NCI-H187 (cell line): ENCODE measurements at places on chromosomes 5 and 9.
A peak's percentile ranks its signal among the peaks of the same experiment; 100 is the strongest.

- no peak for DNase-seq
Measured at GRCh38 chr5:160837749-160838593, 14.0 kb downstream of the ATP10B start.

GRCh38 chr9:129141066-129142041, 30.1 kb downstream of the PTPA start:
- DNase-seq, result peak; percentile 17

DNA sequence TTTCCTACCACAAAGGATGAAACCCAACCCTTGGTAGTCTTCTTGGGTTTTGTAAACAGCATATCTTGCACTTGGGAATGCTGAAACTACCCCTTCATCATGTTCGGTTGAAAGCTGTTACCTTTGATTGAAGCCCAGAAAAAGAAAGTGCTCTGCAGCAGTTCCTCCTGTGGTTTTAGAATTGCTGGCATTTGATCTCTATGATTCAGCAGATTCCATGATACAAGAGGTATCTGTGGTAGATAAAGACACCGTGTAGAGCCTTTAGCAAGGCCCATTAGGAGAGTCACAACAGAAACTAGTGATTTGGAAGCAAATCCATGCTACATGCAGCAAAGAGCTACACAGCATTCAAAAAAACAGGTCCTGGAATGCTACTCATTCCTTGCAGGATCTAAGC, 557.0 kb downstream of the TLE1 start:
- no peak for DNase-seq

GRCh38 chr5:132089363-132089762, 15.8 kb downstream of the CSF2 start:
- DNase-seq, result no peak

DNA sequence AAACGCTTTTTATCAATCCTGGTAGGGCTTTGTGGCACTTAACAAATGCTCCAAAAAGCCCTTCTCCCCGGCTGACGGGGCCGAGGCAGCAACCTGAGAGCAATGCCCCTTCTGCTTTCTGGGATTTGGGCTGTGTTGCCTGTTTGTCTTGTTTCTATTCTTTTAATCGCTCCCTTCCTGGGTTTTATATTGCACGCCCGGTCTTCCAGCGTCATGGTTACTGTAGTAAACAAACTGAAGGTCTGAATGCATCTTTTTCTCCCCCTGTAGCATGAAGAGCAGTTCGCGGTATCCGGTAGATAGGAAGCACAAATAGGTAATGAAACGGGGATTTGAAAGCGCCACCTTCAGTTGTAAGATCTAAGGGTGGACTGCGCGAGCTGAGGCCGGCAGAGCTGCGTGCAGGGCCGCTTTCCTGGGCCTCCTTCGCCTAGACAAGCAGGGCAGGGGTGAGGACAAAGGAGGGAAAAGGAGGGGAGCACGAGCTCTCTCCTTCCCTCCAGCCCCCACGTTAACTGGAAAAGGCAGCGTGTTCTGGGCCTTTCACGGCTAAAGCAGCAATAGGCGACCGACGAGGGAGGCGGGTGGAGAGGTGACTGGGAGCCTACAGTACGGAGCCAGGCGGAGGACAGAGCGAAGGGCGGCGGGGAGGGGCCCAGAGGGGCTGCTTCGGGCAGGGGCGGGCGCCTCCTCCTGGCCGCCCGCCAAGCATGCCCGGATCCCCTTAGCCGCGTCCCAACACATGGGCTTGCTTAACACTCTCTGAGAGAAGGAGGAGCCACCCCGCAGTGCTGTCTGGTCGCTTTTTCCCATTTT, 49.3 kb upstream of the ZNF366 start:
- no peak for DNase-seq

DNA sequence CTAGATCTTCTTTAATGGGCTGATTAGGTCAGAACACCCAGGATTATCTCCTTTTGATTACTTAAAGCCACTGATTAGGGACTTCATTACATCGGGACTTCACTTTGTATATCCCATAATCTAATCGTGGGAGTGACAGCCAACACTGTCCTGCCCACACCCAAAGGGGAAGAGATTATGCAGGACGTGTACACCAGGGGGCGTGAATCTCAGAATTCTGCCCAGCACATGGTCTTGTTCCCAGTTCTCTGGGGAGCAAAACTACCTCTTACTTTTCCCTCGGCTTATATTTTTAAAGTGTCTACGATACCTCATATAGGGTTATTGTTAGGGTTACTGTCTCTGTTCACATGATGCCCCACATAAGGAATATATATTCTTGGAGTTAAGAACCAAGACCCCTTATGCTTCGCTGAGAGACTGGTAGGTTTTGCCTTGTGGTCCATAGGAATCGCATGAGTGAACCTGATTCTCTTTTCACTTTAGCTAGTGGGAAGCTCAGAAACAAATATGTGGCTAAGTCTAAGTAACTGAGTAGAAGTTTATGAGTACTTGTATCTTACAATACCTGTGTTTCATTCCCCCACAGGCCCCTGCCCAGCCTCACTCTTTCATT, 192.7 kb downstream of the GNA14 start:
- no peak for DNase-seq

GRCh38 chr5:168960497-168960896, 340.4 kb downstream of the SLIT3 start:
- no peak for DNase-seq

DNA sequence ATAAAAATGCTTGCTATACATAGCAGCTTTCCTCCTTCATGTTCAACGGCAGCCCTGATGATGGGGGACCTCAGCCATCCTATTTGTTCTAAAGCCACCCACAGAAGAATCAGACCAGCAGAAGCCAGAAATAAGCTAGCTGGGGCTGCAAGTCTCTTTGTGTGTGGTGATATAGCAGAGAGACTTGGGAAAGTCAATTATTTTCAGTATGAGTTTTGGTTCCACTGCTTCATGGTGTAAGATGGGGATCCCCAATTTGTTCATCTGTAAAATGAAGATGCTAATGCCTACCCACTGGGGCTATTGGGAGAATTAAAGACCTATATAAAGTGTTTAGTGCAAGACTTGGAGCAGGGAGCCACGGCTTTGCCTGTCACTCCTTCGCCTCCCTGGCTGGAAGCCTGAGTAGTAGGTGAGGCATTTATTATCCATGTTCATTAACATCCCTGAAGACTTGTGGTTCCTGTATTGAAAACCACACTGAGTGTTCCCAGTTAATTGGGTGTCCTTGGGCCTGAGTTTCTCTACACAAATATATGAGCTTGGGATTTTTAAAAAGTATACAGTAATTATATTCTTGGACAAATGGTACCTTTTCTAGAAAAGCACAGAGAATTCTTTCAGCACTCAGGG, 210.1 kb upstream of the SLC24A2 start:
- DNase-seq, result no peak

DNA sequence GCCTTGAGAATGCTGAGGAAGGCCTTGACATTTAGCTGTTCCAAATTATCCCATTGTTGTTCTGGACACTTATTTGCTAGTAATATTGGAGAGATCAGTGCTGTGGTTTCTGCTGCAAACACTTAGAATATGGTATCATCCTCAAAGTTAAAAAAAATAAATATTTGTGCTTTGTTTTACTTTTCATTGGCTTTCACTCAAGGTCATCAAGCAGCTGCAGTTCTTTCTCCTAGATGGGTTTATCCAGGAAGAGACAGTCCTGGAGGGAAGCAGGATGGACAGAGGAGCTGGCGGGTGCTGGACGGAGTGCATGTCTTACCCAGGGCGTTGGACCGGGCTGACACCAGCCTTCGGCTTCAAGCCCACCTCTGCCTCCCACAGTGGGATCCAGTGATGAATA, 193.6 kb downstream of the MTRR start:
- no peak for DNase-seq

DNA sequence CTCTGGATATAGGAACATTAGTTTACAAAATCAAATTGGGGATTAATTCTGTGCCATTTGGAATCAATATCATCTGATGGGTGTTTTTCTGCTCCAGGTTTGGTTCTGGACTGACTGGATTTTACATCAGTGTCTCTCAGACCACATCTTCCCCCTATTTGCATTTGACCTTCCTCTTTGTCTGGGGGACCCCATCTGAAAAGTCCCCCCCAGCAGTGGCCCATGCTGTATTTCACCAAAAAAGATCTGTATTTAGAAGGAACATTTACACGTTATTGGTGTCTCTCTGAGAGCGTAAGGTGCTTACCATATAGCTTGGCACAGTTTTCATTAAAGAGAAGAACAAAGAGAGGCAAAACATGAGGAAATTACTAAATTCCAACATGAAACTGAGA, 215.6 kb upstream of the CLINT1 start:
- no peak for DNase-seq

GRCh38 chr5:125549322-125549911, 803.0 kb upstream of the ZNF608 start:
- DNase-seq, result no peak

GRCh38 chr5:133506181-133506580, 106.2 kb downstream of the FSTL4 start:
- DNase-seq, result no peak

DNA sequence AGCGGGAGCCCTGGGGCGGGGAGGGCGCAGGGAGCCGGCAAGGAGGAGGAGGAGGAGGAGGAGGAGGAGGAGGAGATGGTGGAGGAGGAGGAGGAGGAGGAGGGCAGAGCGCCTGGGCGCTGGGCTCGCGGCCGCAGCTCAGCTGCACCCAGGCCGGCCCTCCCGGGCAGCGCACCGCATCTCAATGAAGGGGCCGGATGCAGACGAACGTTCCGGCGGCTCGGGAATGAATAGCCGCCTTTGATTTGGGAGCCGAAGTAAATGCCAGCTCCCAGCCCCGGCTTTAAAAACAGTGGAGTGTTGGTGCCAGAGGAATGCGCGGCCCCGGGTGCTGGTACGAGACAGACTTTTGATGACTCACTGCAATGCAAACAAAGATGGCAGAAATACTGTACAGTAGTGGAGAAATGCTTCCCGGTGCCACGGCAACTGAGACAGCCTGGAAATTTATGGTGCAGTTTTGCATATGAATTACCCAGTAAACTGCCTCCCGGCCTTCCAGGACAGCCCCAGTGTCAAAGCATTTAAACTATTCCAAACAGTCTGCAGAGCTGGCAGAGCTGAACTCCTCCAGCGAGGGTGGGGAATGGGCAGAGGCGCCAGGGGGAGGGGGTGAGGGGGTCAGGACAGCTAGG, 43.1 kb downstream of the NACC2 start:
- DNase-seq, result peak; percentile 21

GRCh38 chr5:87340716-87341115, 72.0 kb downstream of the CCNH start:
- DNase-seq, result no peak

DNA sequence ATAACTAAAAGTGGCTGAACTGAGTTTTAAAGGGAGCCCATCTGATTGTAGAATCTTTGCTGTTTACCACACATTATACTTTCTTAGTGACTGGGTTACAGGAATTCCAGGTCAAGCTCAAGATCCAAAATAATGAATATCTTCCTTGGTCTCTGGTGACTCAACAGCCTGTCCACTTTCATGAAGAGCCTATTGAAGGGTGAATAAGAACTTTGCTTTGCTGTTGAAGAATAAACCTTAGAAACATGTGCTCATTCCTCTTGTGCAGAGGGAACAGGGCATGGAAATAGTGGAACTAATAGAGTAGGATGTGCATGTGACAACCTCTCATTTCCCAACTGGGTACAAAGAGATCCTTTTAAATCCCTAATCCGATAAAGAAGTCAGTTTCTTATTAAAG, 21.4 kb downstream of the ALDH1A1 start:
- no peak for DNase-seq

GRCh38 chr9:33468215-33468730, 5.5 kb downstream of the NOL6 start:
- no peak for DNase-seq

DNA sequence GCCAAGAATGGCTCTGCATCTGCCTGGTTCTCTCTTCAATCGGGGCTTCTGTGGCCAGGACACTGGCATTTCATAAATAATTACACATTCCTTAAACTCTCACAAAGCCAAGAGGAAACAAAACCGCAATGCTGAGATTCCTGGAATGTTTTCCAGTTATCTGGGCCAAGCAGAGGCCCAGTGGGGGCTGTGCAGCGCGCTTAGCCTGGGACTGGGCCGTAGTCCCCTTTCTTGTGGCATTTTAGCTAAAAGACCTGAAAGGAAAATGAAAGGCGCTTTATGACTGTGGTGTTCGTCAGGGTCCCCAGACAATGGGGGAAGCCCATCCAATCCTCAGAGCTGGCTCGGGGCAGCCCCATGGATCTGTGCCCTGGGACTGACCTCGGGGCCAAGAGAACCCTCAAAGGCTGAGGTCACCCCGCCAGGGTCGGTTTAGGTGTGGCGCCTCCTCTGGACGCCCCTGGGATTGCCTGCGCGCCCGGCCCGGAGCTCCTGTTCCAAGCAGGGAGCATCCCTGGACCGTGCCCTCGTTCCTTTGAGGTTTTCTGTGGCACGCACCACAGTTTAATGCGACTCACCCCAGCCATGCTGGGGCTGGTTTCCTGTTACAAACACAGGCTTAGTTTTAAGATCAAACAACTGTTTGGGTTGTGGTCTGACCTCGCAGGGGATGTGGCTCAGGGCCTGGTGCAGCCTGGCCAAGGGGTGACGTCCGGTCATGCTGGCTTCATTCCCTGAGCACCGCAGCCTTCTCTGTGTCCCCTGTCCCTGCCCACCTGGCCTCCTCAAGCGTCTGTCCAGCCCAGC, 51.5 kb upstream of the NKD2 start:
- no peak for DNase-seq

- no peak for DNase-seq
Measured at GRCh38 chr9:101247297-101247696, 137.5 kb downstream of the BAAT start.
